NCI-H1417 (cell line): ENCODE measurements at places on chromosomes 4 and X.

DNA sequence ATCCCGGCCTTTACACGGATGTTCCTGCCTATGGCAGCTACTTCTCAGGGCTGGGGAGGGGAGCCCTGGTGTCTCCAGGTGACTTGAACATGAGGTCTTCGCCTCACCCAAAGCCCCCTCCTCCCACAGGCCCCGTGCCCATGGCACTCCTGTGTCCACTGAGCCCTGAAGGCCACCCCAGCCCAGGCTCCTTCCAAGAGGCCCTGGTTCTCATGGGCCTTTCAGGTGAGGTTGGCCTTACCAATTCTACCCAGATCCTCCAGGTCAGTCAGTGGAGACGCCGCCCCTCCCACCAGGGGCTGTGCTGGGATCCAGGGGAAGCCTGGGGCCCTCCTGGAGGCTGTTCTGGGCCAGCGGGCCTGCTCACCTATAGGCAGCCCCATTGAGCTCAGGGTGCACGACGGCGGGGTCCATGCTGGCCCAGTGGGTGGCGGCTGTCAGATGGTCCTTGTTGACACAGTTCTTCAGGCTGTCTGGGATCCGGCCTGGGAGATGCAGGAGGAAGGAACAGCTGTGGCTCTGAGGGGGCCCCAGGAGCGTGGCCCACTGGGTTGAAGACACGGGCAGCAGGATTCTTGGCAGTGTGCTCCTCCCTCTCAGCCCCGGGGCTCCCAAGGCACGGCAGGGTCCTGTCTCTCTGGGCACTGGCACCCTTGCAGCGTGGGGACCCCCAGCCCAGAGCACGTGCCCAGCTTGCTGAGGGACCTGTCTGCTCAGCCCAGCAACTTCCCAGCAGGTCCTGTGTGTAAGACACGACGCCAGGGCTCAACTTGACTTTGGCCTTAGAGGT, 36.2 kb downstream of the CTBP1 start:
- DNase-seq: no peak

GRCh38 chr4:159444678-159445077, 341.8 kb downstream of the RAPGEF2 start:
- no peak for DNase-seq

DNA sequence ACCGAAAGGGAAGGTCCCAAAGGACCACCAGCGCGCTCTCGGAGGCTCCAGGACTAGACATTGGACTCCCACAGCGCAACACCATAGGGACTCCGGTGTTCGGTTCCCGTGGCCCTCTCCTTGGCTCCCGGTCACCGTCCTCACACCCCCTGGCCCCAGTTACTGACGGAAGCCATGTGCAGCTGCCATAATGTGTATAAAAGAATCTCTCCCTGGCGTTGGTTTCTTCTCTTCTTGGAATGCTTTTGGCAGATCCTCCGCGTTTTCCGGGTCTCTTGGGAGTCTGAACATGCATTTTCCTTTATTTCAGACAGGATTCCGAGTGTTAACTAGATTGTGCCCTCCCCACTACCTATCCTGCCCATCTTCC, 69.8 kb downstream of the FBXO8 start:
- no peak for DNase-seq

DNA sequence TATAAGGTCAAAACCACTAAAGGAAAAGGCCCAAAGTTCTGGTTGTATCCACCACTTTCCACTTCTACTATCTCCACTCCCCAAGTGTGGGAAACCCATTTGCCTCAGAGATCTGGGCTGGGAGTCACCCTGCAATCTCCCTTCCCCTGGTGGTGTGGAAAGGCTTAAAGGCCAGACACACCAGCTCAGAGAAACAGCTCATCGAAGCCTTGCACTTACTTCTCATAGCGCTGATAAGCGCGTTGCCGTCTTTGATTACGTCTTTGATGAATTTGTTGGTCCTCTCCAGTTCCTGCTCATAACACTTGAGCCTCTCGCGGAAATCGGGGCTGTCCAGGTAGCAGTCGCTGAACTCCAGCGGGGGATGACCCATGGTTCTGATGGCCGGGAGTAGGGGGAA, 647 bp downstream of the OPHN1 start:
- no peak for DNase-seq

- DNase-seq: peak; percentile 91
Observed at GRCh38 chr4:70703619-70704214, 15.4 kb downstream of the UTP3 start.

GRCh38 chr4:56626420-56626819, 54.7 kb downstream of the HOPX start:
- DNase-seq: no peak
